ENCODE measurements at places on chromosomes 12 and 14.
A peak's percentile ranks its signal among the peaks of the same experiment; 100 is the strongest.

- no peak overlapping the region for H3K4me3 ChIP-seq
- H3K27ac ChIP-seq: no peak overlapping the region
- no peaks in the 10 kb centered on the region for H3K4me1 ChIP-seq
- no peaks in the 10 kb centered on the region for H3K36me3 ChIP-seq
Measured at GRCh38 chr12:92583910-92584309, 118.9 kb upstream of the PLEKHG7 start.

- H3K4me1 ChIP-seq: no peaks in the 10 kb centered on the region
- H3K4me3 ChIP-seq: no peak overlapping the region
- H3K36me3 ChIP-seq: no peaks in the 10 kb centered on the region
- H3K27ac ChIP-seq: no peak overlapping the region
- DNase-seq: no peak
Measured at GRCh38 chr14:36067428-36068187, 108.9 kb downstream of the PTCSC3 start.

- H3K27me3 ChIP-seq: peaks cover 20% of the 10 kb centered on the region
- H3K27ac ChIP-seq: no peak overlapping the region
- no peak for DNase-seq
- H3K4me1 ChIP-seq: peaks cover 18% of the 10 kb centered on the region
- H3K4me3 ChIP-seq: no peak overlapping the region
Measured at GRCh38 chr12:52085682-52086180, 6.2 kb downstream of the SMIM41 start.

GRCh38 chr14:45135156-45135555 lies 574 bp upstream of the FANCM start:
- peaks cover 14% of the 10 kb centered on the region for H3K4me1 ChIP-seq
- no peak for DNase-seq
- H3K36me3 ChIP-seq: no peaks in the 10 kb centered on the region
- peak overlapping the region; percentile 89 for H3K27ac ChIP-seq
- peak overlapping the region; percentile 82 for H3K4me3 ChIP-seq

- H3K27me3 ChIP-seq: no peaks in the 10 kb centered on the region
- H3K4me3 ChIP-seq: peak overlapping the region; percentile 89
- H3K27ac ChIP-seq: peak overlapping the region; percentile 87
- H3K36me3 ChIP-seq: no peaks in the 10 kb centered on the region
- peaks cover 28% of the 10 kb centered on the region for H3K4me1 ChIP-seq
Measured at GRCh38 chr14:96362071-96362964, 823 bp downstream of the ATG2B start.

GRCh38 chr12:127297327-127297726 lies 969.6 kb upstream of the TMEM132C start:
- H3K4me1 ChIP-seq: no peaks in the 10 kb centered on the region
- no peaks in the 10 kb centered on the region for H3K36me3 ChIP-seq
- H3K27ac ChIP-seq: no peak overlapping the region
- no peak overlapping the region for H3K4me3 ChIP-seq
